Fibroblast of skin of back (primary cell): ENCODE measurements at places on chromosomes 12 and 14.

- DNase-seq = no peak
Observed at GRCh38 chr12:3681595-3682061, 71.3 kb downstream of the CRACR2A start.

DNA sequence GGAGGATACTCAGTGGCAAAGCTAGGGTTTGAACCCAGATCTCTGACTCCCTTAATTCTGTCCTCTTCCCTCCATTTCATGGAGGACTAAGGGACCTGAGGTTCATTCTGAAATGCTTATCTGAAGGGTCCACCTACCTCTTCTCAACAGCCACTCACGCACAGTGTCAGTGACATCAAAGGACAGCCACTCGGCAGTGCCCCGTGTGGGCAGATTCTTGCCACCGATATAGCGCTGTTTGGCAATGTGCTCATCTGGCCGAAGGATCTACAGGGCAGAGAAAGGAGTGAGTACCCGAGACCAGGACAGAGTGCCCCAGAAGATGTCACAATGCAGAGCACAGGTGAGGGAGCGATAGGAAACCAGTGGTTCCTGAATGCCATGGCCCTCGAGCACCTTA, 10.8 kb downstream of the TGFB3 start:
- no peak for DNase-seq

- DNase-seq = no peak
Observed at GRCh38 chr12:59733200-59733599, 137.4 kb downstream of the SLC16A7 start.

DNA sequence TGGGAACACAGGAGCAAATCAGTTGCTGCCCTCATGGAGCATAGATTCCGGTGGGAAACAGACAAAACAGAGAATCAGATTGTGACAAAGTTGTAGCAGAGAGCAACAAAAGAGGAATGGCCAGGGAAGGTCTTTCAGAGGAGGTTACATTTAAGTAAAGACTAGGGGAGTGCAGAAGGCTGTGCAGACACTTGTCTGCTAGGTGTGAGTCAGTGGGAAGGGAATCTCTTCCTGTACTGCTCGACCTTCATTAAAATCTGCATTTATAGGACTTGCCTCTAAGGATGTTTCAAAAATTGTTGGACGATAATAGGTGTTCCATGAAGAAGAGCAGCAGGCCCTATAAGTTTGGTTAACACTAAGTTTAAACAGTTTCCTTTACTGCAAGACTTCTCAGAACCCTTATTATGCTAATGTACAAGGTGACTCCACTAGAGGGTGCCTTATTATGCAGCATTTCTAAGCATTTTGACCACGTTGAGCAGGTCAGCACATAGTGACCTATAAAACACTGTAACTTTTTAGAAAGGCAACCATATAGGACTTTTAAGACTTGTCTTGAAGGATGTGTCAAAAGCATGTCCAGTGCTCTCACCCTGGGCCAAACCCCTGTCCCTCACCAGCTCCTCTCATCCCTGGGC, 91.8 kb upstream of the RIC8B start:
- DNase-seq = peak; percentile 7

GRCh38 chr14:75094896-75095295, 25.5 kb downstream of the ZC2HC1C start:
- DNase-seq = peak; percentile 59

DNA sequence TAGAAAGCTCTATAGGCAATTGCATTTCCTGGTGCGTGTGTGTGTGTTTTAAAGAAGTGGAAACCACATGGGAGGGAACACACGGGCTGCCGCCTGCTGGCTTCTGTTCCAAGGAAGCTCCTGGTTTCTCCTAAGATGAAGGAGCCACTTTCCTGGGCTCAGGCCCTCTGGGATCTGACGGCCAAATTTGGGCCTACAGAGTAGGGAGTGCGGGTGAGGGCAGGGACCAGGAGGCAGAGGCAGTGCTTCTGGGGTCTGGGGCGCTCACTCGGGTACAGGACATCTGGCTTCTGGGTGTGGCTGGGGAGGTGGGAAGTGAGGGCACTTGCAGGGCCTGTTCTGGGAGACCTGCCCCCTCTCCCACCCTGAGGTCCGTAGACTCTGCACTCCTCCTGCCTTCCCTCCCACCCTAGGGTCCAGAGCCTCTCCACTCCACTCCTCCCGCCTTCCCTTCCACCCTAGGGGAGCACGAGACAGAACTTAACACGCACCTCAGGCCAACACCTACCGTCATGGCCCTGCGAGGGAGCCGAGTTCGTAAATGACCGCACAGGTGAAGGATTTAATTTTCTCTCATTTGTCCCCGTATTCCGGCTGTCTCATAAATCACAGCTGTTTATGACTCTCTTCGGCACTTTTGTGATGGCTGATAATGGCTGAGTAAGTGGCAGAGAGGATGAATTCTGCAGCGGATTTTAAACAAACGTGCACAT, 127.7 kb downstream of the KIF26A start:
- DNase-seq = no peak

DNA sequence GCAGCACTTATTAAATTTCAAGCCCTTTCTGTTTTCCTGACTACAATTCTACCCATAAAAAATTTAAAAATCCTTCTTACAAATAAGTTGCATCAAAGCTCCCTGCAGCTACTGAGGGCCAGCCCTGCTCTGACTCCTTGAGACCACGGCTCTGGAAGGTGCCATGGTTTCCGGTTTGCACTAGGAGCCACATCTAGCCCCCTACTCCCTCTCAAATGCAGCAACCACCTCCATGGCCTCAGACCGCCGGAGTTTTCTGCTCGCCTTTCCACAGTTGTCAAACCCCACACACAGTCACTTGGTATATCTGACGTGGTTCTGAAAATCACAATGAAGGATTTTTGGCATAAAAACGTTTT, 30.1 kb downstream of the P2RX4 start:
- DNase-seq = no peak

GRCh38 chr14:69268223-69268622, 8.3 kb downstream of the GALNT16 start:
- peak; percentile 20 for DNase-seq

- DNase-seq = no peak
Observed at GRCh38 chr12:65968359-65968758, 144.1 kb downstream of the HMGA2 start.

GRCh38 chr12:93944201-93944600, 204.2 kb upstream of the PLXNC1 start:
- DNase-seq = peak; percentile 58

DNA sequence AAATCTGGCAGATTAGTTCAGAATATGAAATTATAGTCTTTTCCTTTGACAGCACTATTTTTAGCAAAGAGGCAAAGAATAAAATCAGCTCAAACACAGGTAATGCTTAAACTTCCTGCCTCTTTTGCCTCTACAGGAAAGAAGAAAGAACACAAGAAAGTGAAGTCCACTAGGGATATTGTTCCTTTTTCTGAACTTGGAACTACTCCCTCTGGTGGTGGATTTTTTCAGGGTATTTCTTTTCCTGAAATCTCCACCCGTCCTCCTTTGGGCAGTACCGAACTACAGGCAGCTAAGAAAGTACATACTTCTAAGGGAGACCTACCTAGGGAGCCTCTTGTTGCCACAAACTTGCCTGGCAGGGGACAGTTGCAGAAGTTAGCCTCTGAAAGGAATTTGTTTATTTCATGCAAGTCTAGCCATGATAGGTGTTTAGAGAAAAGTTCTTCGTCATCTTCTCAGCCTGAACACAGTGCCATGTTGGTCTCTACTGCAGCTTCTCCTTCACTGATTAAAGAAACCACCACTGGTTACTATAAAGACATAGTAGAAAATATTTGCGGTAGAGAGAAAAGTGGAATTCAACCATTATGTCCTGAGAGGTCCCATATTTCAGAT, 17.4 kb downstream of the TMPO start:
- DNase-seq = peak; percentile 54

GRCh38 chr12:57896115-57896433, 45.3 kb upstream of the ATP23 start:
- DNase-seq = peak; percentile 51

GRCh38 chr12:54689984-54690383, 41.8 kb upstream of the DCD start:
- no peak for DNase-seq

GRCh38 chr12:120013659-120014380, 24.8 kb downstream of the BICDL1 start:
- no peak for DNase-seq

GRCh38 chr12:113634982-113635381, 163.3 kb upstream of the LHX5 start:
- no peak for DNase-seq

DNA sequence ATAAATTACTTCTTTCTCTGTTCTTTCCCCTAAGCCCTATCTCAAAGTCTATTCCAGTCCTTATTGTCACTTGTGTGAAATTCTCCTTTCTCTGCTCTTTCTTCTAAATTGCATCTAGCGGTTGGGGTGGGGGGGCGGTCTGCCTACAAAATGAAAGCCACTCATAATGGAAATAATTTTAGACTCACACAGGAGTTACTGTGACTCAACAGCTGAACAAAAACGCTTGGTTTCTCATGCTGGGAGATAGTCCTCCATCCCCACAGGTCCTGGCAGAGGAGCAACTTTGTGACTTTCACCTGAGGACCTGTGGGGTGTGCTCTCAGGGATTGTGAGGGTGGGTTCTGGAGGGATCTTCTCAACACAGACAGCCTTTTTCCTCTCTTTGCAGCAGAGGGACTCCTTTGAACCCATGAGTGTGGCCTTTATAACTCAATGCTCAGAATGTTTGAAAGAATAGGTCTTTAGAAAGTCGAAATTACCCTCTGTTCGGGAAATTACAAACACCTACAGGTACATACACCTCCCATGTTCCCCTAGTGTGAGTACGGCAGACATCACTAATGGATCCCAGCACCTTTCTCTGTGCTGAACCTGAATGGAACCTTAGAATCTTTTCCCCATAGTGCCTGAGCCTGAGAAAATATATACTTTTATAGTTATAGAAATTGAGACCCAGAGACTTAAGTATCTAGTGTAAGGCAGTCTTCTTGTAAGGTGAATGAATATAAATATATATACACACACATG, 109.7 kb downstream of the CHST11 start:
- DNase-seq = no peak

GRCh38 chr14:69749956-69750355, 17.0 kb upstream of the SRSF5 start:
- no peak for DNase-seq
